ENCODE measurements at places on chromosomes 16 and 17.

GRCh38 chr17:45432405-45433158 is at the start of gene ARHGAP27:
ARHGAP27 (minus strand) TSS chr17:45432870; CDS start chr17:45430279, 2,591 bp downstream.
- DNase-seq = peak; percentile 49

- peak; percentile 55 for DNase-seq
Observed at GRCh38 chr16:48231727-48232492, 12.2 kb upstream of the LONP2 start.

DNA sequence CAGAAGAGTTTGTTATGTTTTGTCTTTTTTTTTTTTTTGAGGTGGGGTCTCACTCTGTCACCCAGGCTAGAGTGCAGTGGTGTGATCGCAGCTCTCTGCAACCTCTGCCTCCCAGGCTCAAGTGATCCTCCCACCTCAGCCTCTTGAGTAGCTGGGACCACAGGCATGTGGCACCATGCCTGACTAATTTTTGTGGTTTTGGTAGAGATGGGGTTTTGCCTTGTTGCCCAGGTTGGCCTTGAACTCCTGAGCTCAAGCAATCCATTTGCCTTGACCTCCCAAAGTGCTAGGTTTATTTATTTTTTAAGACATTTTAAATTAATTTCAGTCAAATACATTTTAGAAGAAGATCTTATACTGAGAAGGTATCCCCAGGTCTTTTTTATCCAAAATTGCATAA is 366.7 kb downstream of the KCNJ2 start:
- no peak for DNase-seq

DNA sequence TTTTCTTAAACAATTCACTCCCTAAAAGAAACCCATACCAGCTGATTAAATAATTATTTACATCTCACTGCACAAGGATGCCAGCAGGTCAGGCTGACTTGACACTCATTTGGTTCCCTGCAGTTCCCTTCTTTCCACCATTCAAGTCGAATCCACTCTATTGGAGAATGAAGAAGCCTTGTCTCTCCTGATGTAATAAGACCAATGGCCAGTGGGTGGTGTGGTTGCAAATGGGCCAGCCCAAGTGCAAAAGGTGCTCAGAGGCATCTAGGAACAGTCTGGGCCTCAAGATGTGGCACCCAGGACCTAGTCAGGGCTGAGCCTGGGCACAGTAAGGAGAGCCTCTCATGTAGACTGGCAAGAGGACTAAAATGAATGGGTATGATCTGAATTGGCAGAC is 9.3 kb downstream of the C16orf78 start:
- peak; percentile 75 for DNase-seq

DNA sequence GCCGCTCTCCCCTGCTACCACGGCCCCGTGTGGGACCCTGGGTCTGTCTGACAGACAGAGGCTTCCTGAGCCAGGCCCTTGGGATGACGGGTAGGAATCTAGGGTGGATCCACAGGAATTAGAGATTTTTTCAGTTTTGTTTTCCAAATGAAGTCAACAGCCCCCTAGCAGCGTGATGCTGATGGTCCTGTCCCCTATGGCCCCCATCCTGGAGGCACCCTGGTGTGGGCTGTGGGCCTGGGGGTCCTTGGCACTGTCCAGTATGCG is 15.5 kb downstream of the CENPX start:
- DNase-seq = no peak

DNA sequence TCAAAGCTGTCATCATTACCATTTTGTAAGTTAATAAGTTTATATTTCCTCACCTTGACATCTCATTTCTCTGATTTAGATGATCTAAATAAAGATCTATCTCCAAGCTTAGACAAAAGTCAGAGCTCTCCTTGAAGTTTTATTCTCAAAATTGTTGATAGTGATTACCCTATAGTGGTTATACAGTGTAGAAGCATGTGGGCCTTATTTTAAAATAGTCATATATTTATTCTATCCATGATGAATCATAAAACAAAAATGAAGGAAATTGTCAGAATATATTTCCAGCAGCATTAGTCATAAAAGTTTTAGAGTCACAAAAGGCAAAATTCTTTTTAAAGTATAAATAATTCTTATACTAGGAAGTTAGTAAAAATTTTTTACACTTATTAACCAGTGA is 49.0 kb downstream of the RHOT1 start:
- no peak for DNase-seq

- peak; percentile 23 for DNase-seq
Observed at GRCh38 chr16:48479955-48480354, 94.7 kb upstream of the SIAH1 start.

DNA sequence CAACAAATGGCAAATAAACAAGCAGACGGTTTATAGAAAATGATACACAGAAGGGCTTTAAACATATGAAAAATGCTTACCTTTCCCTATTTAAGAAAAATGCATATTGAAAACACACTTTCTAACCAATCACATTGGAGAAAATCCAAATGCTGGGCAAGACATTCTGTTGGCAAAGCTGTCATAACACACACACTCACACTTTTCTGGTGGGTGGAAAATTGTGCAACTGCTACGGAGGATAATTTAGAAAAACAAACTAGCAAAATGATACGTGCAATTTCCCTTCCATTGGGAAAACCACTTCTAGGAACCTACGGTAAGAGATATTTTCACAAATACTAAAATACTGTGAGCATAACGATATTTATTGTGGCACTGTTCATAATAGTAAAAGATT is 9.8 kb upstream of the MYH3 start:
- DNase-seq = no peak

DNA sequence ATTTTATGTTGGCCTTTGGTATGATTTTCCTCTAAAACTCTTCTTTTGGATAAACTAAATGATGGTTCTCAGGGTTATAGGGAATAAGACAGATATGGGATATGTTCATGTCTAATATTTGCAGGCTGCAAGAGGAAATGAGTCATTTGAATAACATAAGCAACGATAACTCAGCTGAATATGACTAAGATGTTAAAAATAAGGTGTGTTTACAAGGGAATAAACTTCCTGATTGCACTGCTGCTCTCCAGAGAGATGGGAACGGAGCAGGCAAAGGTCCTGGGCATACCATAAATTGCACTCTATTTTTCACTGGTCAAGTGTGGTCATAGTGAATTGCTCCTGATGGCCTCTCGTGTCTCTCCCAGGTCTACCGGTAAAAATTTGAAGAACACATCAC is 666.2 kb downstream of the TOX3 start:
- DNase-seq = no peak

DNA sequence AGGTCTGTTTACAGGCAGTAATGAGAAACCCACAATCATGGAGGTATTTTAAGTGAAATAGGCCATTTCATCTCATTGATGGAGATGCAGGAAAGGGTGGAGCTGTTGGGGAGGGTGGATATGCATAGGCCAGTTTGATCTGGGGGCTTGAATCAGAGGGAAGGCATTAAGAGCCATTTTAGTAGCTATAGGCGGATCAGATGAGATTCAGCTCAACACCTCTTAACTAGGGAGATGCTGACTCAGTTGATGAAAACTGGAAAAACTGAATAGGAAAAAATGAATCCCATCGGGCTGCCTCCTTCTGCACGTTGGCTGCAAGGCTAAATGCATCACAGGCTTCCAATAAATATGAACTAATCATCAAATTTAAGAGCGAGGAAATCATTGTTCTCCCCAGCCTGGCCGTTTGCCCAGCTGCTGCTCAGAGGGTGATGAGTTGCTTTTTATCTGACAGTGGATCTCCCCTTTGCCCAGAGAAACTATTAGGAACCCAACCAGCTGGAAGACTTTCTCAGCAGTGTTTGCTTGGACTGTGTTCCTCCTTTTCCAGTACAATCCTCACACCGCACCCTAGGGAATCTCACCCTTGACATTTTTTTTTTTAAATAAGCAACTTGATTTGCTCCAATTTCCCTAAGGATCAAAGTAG is 149.6 kb downstream of the SOX9 start:
- no peak for DNase-seq

DNA sequence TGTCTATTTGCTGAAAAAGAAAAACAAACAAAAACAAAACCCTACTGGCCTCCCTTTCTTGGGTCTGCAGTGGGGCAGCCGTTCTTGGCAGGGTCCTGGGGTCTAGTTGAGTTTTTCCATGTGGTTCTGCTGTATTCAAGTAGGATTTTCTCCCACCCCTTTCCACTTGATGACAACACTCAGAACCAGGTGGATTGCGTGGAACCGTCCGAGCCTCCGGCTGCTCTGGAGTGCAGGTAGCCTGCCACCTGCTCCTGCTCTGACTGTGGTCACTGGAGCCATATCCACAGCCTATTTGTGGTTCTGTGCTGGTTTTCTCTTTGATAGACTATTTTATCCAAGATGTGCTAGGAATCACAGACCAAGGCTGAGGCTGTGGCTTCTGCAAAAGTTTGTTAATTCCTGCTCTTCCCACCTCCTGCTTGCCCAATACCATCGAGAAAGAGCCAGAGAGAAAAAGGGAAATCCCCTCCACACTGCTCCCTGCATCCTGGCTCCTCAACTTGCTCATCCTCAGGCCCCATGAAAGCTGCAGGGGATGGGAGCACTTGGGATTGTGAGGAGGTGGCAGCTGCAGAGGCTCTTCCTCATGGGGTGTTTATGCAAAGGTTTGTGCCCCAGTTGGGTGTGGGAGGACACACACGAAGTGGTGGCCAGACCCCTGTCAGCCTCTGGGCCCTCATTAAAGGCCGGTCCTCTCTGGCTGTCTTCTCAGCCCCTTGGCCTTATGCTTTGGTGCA is 377.8 kb upstream of the TNRC6C start:
- DNase-seq = no peak

DNA sequence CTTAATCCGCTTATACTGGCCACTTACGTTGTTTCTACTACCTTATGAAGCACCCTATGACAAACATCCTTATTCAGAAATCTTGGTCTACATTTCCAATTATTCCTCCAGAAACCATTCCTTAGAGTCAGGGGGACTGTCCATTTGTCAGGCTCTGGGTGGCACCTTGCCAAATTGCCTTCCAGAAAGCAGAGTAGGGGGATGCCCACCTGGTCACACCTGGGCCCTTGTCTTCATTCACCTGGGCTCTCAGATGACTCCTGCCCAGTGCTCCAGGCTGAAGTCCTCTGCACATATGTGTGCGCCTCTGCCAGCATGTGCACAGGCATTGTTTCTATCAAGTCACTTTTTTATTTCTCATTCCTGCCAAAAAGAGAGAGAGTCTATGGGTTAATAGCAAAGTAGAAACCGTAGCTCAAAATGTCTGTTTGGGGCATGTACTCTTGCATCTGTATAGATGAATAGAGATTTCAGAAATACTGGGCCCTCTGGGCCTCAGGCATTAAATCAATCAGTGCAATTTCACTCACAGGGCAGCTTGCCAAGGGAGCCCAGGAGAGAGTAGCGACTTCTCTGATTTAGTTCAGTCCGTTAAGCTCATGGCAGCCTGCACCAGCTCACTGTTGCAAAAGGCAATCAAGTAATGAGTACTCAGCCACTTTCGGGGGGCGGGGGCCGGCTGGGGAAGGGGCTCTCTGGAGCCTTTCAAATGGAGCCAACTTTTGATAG is 104.7 kb downstream of the SOCS1 start:
- no peak for DNase-seq

DNA sequence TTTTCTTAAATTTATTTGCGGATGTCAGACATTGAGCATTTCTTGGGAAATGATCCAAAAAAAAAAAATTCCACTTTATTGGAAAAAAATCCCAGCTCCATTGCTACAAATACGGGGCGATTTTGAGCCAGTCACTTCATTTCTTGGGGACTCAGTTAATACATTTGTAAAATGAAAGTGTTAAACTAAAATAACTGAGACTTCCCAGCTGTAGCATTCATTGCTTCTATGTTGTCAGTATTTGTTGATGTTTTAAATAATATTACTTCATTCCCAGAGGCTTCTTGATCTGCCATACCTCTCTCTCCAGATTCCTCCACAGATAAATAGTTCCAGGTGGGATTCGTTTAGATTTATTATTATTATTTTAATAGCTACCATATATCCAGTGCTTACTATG is 77.1 kb upstream of the HS3ST3A1 start:
- DNase-seq = no peak

GRCh38 chr17:48259694-48260291 is 152.2 kb downstream of the SNX11 start:
- peak; percentile 87 for DNase-seq

DNA sequence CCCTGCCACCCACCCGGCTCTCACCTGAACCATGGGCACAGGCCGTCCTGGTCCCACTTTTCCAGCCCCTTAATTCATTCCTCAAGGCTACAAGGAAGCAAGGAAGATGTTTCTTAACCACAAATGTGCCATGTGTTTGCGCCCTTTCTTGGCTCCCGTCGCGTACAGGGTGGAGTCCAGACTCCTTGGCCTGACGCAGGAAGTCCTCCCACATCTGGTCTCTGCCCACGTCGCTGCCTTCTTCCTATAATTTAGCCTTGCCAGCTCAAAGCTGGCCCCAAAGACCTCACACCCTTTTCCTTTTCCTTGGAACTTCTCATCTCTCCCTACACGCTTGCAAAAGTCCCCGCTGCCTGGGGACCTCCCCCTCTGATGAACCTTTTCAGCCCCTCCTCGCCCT is 38.8 kb upstream of the BHLHA9 start:
- no peak for DNase-seq

DNA sequence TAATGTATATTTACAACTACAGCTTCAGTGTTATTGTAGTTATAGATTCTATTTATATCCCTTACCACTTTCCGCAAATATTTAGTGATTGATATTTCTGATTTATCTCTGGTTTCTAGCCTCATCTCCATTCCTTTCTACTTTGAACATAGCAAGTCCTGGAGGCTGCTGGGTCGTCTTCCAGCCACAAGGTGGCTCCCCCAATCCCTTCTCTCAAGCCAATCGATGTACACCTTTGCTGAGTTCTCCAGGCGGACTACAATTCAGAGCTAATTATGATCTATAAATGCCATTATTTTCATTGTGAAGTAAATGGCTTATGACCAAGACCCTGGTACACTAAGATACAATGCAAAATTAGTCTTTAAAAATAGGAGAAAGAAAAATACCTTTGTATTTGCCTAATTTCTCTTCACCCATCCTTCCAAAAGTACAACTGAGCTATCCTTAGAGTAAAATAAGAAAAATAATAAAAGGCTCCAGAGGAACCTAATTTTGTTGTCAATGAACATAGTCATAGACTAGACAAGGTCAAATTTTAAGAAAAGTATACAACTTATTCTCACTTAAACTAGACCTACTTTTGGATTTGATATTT is 122.1 kb downstream of the SKAP1 start:
- DNase-seq = peak; percentile 64

GRCh38 chr17:68542698-68543463 is 30.7 kb downstream of the PRKAR1A start:
- no peak for DNase-seq

All from mesendoderm (in vitro differentiated cells).